ENCODE measurements at places on chromosomes 5 and 9. TPM values are rescaled to one million over a fixed set of nuclear protein-coding genes. Genes with fewer than 3 reads are reported as not detected.

DNA sequence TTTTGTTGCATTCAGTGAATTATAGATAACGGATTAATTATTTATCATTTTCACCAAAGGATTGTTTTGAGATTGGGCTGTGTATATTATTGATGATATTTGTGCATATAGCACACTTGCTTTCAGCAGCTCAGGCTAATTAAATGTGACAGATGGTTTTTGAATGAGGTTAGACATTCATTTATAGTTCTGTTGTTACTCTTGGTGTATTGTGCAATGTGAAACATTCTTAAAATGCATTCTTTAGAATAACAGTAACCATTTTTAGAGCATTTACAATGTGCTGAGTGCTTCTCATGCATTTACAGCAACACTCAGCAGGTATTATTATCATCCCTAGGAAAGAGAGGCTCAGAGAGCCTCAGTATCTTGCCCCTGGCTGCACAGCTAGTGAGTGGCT, 23.8 kb downstream of the NANS start:
- no peak for DNase-seq

GRCh38 chr5:137960141-137960540, 70.9 kb downstream of the PKD2L2 start:
- no peak for DNase-seq

DNA sequence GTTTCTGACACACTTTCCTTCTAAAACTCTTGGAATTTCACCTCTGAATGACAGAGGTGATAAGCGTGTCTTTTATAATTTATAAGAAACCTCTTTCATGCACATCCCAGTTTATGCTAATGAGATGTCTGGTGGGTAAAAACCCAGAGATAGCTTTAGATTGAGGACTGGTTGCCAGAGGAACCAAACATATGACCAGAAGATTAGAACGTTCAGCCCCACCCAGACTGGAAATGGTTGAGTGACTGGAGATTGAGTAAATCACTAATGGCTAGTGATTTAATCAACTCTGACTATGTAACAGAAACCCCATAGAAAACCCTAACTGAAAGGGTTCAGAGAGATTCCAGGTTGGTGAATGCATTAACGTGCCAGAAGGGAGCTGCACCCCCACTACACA, 69.2 kb downstream of the CDH18 start:
- no peak for DNase-seq

DNA sequence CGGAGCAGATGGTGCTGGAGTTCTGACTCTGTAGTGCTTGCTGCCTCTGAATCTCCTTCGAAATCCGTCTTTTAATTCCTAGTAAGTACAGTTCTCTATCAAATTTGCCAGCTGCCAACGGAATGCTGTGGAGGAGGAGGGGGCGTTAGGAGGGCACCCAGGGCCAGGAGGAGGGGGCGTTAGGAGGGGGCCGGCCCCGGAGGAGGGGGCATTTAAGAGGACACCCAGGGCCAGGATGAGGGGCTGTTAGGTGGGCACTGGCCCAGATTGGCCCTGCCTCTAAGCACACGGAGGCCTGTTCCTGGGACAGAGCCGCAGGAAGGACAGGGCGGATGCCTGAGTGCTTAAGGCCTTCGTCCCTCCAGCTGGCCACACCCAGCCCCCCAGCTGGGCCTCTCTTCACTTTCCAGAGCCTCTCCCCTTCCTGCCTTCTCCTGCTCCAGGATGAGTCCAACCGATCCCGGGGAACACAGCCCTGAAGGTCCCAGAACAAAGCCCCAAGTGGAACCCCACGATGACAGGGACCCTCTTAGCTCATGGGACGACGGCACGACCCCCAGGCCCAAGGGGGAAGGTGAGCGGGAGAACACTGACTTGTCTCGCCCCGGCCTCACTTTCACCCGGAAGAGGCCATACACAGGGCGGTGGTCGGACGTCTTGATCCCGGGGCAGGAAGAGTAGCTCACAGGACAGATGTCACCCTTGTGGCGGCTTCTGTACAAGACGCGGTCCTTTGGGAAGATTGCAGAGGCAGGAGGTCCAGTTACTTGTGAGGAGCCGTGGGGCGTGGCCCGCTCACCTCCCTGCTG, 9.8 kb downstream of the INPP5E start:
- DNase-seq: no peak

DNA sequence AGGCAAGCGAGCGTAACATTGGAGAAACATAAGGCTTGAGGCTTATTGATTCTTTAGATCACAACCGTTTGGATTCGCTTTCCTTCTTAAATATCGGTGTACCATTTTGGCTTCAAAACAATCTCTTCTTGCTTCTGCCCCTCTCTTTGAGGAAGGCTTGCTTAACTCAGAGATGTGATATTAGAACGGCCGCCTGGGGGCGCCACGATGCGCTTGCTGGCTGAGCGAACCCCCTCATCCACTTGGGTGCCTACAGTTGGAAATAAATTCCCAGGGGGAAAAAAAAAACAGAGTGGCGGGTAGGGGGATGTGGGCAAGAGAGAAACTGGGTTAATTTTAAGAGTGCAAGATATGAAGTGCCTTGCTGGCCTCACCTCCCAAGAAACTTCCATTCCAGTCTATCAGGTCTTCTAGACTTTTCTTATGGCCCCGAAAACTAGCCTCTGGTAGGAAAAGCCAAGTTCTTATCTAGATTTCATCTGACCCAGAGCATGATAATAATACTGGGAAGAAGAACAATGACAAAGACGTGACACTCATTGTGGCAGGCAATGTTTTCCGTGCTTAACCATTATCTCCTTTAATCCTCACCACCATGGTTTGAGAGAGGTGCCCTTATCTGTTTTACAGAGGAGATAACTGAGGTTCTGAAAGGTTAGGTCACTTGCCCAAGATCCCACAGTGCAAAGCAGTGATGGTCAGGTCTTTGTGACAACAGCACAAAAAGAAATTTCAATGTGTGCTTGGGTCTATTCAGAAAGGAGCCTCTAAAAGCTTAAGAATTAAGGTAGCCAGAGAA, 115.8 kb downstream of the DPYSL3 start:
- no peak for DNase-seq

SQSTM1 gene
- 379 TPM for total RNA-seq

Measured in right atrium auricular region (tissue), 2 donors.